Right forelimb (tissue), 1 donor: ENCODE measurements at places on chromosomes 2 and 18.

DNA sequence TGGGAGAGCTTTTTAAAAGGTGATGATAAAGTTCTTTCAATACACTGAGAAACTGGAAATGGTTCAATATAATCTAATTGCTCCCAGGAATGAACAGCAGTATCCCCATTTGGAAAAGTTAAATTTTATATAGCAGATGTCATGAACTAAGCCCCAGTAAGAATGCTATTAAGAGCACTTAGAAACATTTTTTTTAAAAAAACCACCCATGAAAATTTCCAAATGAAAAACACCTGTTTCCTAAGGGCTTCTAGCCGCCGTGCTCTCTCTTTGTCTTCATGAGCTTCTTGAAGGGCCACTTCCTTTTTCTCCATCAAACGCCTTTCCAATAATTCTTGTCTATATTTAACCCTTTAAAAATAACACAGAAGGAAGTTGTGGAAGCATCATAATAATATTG lies 77.0 kb downstream of the UPP2 start:
- no peak for DNase-seq

DNA sequence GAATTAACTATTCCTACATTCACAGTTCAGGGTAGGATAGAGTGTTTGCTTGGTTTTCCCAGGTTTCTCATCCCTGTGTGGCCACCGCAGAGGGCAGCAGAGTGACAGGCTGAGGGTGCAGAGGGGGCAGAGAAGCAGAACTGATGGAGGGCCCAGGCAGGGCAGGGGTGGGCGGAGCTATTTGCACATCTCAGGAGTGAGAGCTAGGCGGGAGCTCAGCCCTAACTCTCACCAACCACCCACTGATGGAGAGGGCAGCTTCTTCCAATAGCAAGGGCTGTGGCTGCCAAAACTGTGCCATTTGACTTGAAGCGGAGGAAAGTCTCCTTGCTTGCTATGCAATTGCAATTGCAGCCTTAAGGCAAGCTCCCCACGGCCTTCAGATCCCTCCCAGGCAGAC lies 12.0 kb upstream of the DARS1 start:
- no peak for DNase-seq

GRCh38 chr2:212088353-212088752 lies 450.2 kb downstream of the ERBB4 start:
- DNase-seq, result no peak

DNA sequence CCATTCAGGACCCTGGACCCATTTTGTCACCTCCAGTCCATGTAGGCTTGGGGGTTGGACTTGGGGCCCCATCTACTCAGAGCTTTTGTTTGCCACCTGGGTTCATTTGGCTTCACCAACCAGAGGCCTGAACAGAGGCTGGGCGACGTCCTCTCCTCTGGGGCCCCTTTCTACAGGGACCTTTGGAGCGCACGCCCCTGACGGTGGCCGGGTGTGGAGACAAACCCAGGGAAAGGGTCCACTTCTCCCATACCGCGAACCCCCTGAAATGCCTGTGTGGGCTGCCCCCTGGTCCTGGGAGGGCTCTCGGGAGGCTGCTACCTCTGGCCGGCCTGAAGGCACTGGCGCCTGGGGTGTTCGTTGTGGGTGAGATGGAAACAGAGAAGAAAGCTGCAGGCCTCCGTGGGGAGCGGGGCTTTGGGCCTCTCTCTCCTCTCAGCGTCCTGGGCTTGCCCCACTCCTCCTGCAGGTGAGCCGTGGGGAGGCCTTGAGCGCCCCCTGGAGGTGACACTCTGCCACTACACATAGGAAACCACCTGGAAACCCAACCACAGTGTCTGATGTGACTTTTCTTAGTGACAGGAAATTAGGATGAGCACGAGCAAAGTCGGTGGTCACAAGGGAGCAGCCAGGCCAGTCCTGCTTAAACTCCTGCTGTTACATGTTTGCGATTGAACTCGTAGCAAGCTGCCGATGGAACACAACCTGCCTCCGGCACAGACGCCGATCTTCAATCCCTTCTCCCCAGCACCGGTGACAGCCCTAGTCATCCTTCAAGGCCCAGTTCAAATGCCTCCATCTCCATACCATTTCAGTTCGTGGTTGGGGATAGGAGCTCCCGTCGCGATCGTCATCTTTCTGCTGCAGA lies 12.0 kb upstream of the NTSR2 start:
- DNase-seq, result no peak

GRCh38 chr18:76234676-76235060 lies 260.4 kb downstream of the ZNF516 start:
- peak; percentile 79 for DNase-seq
